ENCODE measurements at places on chromosomes 3 and 15.
A peak's percentile ranks its signal among the peaks of the same experiment; 100 is the strongest.

DNA sequence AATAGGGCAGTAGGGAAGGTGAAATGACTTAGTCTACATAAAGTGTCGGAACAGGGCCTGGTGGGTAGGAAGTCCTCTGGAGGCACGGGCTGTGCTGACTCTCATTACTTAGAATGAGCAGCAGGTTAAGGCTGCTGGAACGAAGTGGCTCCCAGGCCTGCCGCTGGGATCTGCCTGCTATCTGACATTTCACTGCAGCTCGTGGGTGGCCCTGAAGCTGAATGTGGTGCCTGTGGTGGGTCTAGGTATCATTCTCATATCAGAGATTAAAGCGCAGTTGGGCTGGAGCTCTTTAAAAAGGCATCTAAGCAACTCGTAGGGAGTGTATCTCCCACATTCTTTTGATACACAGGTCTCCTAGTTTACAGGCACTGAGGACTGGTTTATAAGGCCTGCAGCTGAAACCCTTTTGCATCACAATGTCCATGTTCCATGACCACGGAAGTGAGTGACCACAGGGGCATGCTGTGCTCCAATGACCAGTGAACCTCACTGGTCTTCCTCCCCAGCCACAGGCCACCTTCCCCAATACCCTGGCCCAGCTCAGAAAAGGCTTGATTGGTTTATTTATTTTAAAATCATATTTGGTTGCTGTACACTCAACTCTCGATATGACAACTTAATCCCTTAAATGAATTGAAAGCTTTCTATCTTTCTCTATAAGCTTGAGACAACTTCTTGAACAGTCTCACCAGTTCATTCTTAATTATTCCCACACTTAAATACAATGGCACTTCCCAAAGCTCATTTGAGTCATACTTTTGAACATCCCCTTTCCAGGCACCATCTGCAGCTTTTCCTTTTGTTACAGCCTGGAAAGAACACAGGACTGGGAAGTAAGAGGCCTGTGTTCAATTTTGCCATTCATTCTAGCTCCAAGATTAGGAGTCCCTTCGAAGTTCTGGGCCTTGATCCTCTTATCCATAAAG lies 19.0 kb downstream of the ADAMTS9 start:
- DNase-seq, result no peak

DNA sequence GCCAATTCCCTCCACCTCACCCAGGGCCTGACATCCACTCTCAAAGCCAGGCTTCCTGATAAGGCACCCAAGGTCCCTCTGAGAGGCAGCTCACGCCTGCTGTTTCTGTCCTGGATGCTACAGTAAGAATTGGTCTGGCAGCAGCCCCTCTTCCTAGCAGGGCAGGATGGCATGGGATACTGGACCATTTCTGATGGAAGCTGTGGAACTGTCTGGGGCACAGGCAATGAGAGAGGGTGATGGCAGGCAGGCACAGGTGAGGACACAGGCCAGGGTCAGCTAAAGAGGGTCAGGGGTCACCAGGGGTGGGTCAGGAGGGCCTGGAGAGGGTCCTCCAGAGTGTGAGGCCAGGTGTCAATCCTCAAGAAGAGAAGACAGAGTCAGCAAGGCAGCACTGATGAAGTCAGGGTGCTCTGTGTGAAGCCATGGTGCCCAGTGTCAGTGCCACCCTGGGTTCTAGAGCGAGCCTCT lies 41.9 kb upstream of the SLC41A3 start:
- no peak for DNase-seq

DNA sequence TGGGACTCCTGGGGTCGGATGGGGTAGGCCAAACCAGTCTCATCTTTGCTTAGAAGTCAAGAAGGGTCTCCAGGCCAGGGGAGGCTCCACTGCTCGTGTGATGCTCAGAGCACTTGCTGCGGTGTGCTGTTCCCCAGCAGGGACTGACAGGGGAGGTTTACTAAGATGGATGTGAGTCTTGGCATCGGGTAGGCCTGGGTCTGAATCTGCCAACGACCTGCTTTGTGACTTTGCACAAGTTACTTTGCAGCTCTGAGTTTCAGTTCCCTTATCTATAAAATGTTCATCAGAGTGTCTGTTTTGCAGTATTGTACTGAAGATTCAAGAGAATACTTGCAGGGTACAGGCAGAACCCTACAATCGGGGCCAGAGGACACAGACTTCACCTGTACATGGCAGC lies 17.3 kb upstream of the CDCP1 start:
- DNase-seq, result no peak

GRCh38 chr15:72227192-72227586 lies 3.8 kb downstream of the PKM start:
- DNase-seq, result peak; percentile 56

DNA sequence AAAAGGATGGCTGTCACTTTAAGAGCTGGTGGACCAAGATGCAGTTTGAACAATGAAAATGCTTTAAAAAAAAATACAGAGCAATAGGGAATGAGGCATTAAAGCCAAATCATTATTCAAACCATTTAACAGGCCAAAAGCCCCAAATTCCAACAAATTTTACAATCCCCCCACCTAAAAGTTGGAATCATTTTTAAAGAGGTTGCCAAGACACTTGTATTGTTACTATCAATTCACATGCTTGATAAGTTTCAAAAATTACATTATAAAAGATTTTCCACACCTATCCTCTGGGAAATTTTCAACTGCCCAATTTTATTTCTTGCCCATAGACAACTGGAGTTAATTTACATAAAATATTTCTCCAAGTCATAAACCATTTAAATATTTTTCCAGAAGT lies 192.3 kb upstream of the ARHGEF26 start:
- DNase-seq, result no peak

DNA sequence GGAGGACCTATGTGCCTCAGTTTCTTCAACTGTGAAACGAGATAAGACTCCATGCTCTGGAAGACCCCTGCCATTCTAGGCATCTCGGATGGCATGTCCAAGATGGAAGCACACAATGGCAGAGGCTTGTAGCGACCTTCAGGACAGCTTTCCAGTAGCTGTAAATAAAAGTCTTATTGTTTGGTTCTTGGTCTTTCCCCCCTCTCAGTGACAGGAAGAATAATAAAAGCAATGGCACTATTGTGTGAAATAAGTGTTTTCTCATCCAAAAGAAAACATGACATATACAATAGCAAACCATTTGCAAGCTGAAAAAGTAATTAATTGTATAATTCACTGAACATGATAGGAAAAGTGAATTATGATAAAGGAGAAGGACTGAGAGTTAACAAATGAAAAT lies 32.5 kb upstream of the CD47 start:
- no peak for DNase-seq

DNA sequence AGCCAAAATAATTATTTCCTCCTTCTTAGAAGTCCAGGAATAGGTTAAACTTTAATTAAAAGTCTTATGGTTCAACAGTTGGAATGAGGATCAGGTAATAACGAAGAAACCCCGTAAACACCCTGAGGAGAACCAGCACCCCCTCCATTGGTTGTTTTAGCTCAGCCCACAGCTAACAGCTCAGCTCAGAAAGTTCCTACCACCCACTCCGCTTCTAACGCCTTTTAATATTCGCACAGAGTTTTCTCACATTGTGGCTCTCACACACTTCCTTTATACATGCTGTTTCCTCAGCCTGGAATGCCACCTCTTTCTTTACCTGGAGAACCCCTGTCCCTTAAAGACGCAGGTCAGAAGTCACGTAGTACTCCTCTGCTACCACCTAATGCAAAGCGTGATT lies 17.0 kb downstream of the CX3CR1 start:
- no peak for DNase-seq

DNA sequence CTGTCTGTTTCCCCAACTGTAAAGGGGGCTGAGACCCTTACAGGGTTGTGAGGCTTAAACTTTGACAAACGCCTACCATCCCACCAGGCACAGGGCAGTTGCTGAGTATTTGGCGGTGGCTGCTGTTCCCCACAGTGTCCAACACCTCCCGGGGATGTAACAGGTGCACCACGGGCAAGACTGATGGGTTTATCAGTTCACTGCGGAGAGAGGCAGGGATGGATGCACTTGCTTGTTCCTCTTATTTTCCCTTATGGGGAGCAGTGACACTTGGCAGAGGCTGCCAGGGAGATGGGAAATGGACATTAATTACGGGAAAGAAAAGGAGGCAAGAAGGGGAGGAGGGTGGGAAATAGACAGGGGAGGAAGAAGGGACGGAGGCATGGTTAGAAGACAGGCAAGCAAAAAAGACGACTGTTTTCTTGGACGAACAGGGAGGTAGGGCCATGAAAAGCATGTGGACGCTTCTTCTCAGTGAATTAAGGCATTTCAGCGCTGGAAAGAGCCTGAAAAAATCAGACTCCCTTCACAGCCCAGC lies 16.6 kb upstream of the ADIPOQ start:
- no peak for DNase-seq

DNA sequence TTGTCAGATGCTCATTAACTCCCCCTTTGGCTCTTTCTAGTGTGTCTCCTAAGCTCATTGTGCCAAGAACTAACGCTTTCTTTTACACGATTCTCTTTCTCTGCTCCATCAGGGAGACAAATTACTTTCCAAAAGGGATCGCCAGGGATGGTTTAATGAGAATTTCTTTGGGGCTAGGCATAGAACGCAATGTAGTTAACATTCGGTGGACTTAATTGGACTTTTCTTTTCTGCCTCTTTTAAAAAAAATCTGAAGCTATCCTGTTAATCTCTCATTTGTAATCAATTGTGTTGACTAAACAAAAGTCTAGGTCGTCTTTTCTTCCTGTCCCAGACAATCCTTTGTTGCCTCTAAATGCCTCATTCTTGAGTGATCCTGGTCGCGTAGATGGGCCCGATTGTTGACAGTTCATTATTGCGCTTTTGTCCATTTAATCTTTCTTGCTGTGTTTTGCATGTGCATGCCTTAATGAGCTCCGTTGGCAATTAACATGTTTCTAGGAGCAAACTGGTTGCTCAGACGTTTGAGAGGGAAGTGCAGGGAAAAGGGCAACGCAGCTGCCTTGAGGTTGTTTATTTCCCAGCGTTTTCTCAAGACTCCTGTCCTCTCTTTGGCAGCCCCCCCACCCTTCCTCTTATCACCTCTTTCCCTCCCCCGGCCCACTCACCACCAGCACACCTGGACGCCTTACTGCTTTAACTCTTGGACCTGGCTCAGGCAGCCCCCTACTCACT lies 7.8 kb downstream of the FEZF2 start:
- no peak for DNase-seq

GRCh38 chr3:108487439-108487838 lies 23.0 kb downstream of the MYH15 start:
- DNase-seq, result no peak

- DNase-seq, result no peak
Measured at GRCh38 chr3:188829576-188829975, 342.2 kb upstream of the TPRG1 start.

GRCh38 chr3:144516589-144516988 lies 545.0 kb downstream of the DIPK2A start:
- no peak for DNase-seq

- DNase-seq, result no peak
Measured at GRCh38 chr3:45555086-45555591, 39.4 kb upstream of the LIMD1 start.

- no peak for DNase-seq
Measured at GRCh38 chr15:26103002-26103404, 239.9 kb upstream of the ATP10A start.

DNA sequence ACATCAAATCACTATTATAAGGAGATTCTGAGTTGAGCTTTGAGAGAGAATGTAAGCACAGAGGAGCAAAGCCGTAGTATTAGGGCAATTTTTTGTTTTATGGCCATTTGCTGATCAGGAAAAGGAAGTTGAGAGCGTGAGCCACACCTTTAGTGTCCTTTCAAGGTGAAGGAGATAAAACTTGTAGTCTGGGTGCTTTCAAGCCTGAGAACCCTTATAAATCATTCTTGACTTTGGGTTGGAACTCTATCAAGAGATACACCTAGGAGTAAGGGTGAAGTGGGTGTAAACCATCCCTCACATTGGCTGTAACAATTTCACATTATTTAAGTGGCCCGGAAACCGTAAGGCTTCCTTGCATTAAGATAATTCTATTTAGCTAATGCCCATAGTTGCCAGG lies 122.2 kb downstream of the ATG7 start:
- DNase-seq, result no peak

- no peak for DNase-seq
Measured at GRCh38 chr3:4356546-4357410, 53.6 kb downstream of the SETMAR start.

DNA sequence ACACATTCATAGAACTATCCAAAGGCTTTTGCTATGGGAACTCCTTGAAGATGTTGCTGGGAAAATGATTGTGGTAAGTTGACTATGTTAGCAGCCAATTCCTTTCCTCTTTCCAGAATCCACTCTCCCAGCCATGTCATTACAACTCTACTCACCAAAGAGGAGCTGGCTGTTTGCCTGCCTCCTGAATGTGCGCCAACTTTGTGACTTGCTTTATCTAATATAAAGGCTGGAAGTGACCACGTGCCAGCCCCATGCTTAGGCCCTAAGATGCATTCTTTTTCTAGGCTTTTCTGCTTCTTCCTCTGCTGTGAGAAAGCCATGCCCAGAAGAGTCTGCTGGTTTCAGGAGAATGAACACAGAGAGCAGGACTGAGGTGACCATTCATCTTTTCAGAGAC lies 182.2 kb downstream of the GABRB3 start:
- DNase-seq, result no peak

DNA sequence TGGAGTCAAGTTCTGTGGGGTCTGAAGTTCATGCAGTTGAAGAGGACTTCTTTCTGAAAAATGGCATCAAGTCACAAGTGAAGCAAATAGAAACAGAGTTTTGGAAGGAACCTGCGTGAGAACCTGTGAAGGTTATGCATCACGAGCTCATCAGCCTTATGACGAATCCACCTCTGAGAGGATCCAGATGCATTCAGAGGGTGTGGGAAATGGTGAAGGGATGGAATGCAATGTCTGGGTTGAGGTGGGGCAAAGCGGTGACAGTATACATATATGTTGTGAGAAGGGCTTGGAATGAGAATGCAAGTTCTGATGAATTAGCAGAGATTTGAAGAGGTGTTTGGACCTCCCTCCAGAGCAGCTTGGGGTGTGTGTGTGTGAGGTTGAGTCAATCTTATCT lies 382.1 kb upstream of the TBL1XR1 start:
- DNase-seq, result no peak

GRCh38 chr3:133934073-133934970 lies 38.6 kb upstream of the RAB6B start:
- DNase-seq, result no peak

DNA sequence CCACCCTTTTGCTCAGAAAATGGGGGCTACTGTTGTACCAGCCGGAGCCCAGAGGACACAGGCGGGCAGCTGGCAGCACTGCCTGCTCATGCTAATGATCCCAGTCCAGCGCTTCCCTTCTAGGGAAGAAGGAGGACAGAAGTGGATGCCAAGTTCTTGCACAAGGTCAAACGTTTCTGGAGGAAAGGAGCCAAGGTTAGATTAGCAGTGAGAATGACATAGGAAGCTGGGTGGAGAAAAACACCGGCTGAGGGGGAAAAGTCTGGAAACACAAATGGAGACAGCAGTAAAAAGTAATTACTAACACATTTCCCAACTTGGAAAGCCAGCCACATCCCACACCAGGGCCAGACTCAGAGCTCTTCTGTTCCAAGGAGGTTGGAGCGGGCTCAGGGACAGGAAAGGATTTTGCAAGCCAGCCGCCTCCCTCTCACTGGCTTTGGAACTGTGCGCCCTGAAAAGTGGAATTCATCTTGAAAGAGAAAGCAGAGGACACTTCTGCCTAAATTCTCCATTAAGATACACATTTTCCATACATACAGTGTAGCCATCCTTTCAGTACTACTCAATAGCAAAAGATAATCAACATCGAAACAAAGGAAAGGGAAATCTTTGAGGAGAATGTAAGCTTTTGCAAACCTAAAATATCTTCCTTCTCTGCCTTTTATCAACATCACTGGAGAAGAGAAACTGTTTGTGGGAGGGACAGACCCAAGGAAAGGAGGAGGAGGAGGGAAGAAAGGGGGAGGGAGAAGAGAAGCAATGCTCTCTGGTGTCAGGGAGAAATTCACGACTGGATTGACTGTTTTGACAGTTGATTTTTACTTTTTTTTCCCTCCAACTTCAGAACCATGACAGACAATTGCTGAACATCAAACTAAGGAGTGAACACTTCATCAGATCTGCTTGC lies 133.6 kb downstream of the CD47 start:
- peak; percentile 85 for DNase-seq

Measured in fibroblast of skin of left quadriceps (primary cell).